ENCODE measurements at places on chromosomes 7 and 10.

DNA sequence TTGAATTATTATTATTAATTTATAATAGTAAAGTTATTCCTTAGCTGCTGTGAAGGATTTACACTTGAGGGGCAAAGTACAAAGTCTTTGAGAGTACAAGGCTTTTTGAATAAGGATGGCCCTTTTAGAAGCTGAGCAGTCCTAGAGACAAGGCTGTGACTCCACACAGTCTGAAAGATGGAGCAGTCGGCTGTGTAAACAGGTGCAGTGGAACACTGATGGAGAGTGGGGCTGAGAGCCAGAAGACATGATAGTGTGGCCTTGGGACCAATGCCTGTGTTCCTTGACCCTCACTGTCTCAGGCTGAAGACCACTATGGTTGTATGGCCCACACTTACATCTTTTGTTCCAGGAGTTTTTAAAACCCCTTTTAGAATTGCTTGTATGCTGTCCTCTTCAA, 311.2 kb upstream of the PHF14 start:
- DNase-seq: no peak

DNA sequence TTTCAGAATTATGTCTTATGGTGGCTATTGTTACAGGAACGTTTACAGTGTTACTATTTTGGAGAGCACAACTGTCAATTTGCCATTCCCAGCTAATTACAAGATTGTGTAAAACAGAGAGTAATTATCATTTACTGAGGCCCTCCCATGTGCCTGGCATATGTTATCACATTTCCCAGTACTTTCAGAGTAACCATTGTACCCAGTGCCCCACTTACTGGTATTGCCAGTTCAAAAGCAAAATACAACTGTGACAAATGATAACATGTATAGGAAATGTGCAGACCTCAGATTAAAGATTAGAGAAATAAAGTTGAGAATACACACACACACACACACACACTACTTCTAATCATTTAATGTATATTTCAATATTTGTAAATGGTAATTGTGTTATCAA, 572.5 kb downstream of the POM121L12 start:
- no peak for DNase-seq

GRCh38 chr7:53350241-53350640, 314.8 kb downstream of the POM121L12 start:
- peak; percentile 21 for DNase-seq

DNA sequence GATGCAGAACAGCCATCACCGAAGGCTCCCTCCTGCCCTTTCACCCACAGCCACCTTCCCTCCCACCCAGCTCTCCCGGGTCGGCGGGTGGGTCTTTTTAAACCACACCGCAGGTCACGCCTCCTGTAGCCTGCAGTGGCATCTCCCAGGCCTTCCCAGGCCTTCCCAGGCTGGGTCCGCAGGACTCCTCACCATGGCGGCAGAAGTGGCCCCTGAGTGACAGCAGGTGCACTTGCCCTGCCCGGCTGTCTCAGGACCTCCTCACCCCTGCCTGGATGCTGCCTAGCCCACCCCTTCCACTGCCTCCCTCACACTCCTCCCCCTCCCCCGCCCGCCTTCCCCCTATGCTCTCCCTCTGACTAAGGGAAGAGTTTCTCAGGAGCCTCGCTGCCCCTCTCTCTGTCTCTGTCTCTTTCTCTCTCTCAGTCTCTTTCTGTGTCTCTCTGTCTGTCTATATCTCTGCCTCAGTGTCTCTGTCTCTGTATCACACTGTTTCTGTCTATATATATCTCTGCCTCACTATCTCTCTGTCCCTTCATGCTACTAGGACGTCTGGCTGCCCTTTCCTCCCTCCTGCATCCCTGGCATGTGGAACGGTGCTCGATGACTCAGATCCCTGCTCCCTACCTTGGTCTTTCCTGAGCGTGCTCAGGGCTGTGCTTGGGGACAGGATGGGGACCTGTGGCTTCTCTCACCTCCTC, 57.5 kb downstream of the GLRX3 start:
- no peak for DNase-seq

GRCh38 chr10:71754562-71754961, 18.8 kb downstream of the VSIR start:
- DNase-seq: no peak
